Right lung (tissue), 10 donors: ENCODE measurements at places on chromosomes 4 and X. TPM values are rescaled to one million over a fixed set of nuclear protein-coding genes. Genes with fewer than 3 reads are reported as not detected.

Gene HMX1
- not detected for polyA plus RNA-seq

Gene TGIF2LX
- polyA plus RNA-seq = not detected

Gene ITGB1BP2
- polyA plus RNA-seq = 2.6 TPM

Gene ZNF711
- 91.3 TPM for polyA plus RNA-seq

Gene SMIM10L2A
- polyA plus RNA-seq = 7.6 TPM

Gene LIN54
- 11.1 TPM for polyA plus RNA-seq

Gene GRPR
- 0.16 TPM for polyA plus RNA-seq

Gene KLHL34
- polyA plus RNA-seq = 0.27 TPM

Gene ADRA2C
- 1.4 TPM for polyA plus RNA-seq

Gene KLHL13
- polyA plus RNA-seq = 3.4 TPM

Gene ADGRL3
- polyA plus RNA-seq = 11.6 TPM

Gene ARHGAP10
- polyA plus RNA-seq = 10.9 TPM

Gene LRCH2
- 13.6 TPM for polyA plus RNA-seq

DNA sequence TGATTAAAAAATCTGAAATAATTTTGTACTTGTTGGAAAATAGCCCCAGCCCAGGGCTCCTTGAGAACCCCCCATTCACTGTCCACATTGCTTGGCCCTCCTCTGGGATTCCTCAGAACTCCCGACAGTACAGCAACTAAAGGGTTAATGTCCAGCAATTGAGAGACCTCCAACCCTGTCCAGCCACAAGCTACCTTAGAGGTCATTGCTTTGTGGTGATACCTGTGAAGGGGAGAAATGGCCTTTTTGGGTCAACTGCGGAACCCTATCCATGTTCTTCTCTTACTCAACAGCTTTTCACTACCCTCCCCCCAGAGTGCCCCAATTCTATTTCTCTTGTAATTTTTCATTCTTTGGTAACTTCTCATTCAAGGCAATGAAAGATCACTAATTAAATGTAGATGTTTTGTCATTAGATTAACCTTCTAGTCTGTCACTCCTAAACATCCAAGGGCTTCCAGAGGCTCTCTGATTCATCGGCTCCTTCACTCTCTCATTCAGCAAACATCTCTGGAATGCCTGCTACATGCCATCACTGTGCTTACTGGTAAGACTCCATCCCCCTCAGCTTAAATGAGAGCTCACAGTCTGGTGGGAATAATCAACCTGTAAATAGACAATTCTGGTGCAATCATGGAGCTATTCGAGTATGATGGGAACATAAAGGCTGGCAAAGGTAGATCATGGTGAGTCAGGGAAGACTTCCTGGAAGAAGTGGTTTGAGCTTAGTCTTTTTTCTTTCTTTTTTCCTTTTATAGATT, 241.4 kb upstream of the PGRMC2 start:
- no peak for DNase-seq

DNA sequence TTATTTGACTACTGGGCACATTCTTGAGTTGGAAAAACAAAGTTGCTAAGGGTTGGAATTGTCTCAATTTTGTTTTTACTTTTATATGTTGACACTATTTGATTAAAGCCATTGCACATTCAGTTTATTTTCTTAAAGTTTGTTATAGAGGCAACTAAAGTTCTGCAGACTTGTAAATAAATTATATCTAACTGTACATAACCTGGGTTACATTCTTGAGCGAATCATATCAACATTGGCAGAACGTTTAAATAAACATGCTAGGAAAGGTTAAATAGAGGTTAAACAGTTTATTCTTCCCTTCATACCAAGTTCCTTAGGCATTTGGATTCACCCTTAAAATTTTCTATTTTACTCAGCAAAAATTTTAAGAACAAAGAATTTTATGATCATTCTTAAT, 74.5 kb downstream of the UCHL1 start:
- DNase-seq = no peak

DNA sequence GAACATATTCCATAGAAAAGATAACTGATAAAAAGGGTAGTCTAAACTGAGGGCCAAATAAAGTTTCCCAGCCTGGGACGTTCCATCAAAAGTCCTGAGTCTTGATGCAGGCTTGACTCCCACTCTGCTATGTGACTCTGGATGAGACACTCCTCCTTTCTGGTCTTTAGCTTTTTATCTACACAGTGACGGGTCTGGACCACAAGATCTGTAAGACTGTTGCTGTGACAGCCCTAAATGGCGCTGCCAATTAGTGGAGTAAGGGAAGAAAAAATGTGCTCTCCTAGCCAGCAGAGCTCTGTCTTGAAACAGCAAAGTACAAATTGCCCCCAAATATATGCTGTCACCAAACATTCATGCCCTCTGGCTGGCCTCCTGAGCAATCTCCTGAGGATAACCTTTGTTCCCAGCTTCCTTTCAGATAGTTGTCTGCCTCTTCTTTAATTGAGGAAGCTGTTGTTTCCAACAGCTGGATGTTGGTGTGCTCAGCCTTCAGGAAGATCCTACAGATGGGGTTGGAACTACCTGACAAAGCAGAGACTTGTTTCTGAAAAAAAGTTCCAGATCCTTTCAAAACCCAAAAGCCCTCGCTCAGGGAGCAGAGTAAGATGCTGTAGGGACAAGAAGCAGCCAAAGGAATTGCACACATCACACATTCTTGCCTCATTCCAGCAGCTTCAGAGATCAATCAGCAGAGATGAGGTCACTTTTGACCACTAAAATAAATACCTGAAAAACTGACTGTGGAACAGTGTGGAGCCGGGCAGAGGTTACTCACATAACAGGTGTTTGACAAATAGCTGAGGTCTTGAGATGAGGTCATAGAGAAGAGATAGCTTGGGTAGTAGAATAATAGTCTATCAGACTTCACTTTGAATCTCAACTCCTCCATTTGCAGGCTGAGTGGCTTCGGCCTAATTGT, 383.4 kb upstream of the FGF13 start:
- DNase-seq = no peak

- no peak for DNase-seq
These were observed 112.3 kb upstream of the RADX start for GRCh38 chrX:106499473-106499872.

DNA sequence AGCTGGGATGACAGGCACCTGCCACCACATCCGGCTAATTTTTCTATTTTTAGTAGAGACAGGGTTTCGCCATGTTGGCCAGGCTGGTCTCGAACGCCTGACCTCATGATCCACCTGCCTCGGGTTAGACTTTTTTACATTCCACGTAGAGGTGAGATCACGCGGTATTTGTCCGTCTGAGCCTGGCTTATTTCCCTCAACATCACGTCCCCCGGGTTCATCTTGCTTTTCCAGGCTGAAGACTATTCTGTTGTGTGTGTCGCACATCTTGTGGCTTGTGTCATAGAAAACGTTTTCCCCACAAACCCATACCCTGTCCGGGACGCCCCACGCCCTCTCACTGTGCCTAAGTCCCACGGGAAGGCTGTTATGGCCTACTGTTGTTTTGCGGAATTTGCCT, 185.3 kb downstream of the CRLF2 start:
- DNase-seq = no peak

GRCh38 chr4:31234494-31234893, 514.3 kb downstream of the PCDH7 start:
- no peak for DNase-seq

- no peak for DNase-seq
These were observed 83.7 kb downstream of the MGST2 start for GRCh38 chr4:139749338-139749737.

DNA sequence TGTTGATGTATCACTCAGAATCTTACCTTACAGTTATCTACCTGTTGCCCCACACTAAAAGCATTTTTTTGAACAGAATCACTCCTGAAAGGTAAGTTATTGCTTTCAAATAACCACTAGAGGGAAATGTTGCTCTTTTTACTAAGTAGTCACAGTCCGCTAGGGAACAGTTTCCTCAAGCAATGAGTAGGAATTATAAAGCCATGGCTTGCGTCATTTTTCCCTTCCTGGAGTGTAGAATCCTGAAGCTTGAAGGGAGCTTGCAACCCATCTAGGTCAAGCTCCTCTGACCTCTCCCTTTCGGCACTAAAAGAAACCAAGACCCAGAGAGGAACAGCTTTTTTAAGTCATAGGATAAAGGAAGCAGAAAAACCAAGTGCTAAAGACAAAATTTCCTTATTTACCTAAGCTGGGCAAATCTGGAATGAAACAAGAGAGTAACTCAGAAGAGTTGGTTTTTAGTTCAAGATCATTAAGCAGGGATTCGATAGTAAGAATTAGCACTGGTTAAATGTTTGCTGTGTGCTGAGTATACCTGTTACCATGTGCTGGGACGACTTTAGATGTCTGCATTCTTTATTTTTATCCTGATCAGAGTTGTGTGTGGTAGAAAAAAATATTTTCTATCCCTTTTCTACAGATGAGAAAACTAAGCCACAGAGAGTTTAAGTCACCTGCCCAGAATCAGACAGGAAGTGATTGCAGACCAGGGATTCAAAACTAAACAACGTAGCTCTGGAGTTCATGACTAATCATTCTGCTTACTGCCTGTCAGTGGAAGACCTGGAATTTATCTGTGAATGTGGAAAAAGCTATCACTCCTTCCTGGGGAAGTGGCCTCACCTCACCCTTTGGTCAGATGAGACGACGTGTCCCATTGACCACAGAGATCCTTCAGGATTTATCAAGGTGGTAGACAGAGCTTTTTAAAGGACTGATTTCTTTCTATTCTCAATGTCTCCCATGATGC, 631.5 kb downstream of the RAB28 start:
- DNase-seq = peak; percentile 32

DNA sequence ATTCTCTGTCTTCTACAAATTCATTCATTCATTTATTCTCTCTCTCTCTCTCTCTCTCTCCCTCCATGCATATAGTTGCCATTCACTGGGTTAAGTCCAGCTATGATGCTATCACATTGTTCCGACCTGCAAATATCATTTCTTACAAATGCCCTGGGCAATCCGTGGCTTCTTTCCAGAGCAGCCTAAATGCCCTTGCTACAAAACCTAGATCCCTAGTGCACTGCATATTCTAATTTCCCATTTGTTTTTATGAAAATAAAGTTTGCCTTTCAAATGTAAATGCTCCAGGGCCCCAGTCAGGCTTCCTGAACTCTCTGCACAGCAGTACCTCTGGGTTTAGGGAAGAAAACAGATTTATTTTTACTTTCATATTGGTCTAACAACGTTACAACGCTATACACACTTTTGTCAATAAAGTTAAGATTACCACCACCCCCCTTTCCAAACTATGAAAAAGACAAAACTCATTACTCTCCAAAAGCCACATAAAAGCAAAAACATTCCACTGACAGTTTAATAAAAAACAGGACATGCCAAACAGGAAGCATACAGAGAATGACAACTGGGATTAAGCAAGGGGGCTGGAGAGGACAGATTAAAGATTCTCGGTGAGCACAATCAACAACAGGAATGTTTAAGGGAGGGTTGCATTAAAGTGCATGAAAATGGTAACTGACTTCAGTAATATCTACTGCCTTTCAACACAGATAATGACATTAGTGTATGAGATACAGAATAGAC, 104.3 kb downstream of the USP46 start:
- DNase-seq = no peak

- no peak for DNase-seq
These were observed 59.0 kb downstream of the CHM start for GRCh38 chrX:85988353-85988752.

DNA sequence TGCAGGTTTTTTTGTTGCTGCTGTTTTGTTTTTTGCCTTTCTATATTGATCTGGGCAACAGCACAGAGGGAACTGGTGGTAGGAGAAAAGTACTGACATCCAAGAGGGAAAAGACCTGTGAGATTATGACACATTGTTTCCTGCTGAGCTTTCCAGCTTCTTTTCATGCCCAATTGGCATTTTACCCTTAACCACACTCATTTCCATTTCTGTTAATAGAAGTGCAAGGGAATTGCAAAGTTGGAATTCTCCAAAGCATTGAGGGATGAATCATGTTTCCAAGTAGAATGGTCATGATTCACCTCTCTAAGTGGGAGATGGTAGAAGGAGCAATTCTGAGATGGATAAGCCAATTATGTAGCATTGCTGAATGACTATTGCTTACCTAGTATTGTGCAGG, 161.5 kb downstream of the PPARGC1A start:
- DNase-seq = no peak

DNA sequence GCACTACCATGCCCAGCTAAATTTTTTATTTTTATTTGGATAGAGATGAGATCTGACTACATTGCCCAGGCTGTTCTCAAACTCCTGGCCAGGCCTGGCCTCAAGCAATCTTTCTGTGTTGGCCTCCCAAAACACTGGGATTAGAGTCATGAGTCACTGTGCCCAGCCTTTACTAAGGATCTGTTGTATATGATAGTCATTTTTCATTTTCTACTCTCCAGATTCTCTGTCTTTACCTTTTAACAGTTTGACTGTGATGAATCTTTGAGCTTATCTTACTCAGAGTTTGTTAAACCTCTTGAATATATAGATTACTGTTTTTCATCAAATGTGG, 161.8 kb downstream of the FNIP2 start:
- no peak for DNase-seq

- no peak for DNase-seq
These were observed 3.5 kb downstream of the GPC3 start for GRCh38 chrX:133981924-133982323.

DNA sequence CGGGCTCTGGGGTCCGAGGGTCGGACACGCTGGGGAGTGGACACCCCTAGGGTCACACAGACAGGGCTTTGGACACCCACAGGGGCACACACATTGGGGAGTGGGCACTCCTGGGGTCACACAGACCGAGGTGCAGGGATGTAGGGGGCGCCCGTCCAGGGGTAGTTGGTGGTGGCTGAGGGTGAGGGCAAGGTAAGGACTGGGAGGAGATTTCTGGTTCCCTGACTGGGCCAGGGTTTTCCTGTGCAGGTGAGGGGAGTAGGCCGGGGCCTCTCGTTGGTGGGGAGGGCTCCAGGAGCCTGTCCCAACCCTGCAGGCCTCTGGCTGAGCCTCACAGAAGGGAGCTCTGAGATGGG, 21.9 kb upstream of the WDR45 start:
- DNase-seq = no peak

- no peak for DNase-seq
These were observed 34.3 kb upstream of the CITED1 start for GRCh38 chrX:72340041-72340440.

GRCh38 chr4:146407669-146408084, 114.1 kb downstream of the SLC10A7 start:
- no peak for DNase-seq

- DNase-seq = no peak
These were observed 7.6 kb downstream of the CTAG1A start for GRCh38 chrX:154592505-154592904.

DNA sequence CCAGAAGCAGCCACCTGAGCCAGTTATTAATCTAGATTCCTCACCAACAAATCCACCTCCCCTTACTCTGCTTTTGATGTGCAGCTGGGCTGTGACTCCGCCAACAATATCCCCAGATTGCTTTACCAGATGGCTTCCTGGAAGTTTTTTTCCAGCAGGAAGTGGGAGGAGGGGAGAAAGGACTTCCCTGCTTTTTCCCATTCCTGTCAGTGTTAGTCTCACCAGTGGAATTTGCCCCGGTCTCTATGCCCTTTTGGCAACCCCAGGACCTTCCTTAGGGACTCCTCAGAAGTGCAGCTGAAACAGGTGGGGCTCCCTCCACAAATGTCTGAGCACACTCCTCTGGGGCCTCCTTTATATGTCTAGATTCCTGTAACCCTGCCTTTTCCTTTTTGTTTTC, 465.2 kb upstream of the IGFBP7 start:
- no peak for DNase-seq
